Cortex of kidney (tissue), 1 donor: ENCODE measurements at places on chromosomes 3 and 15.

DNA sequence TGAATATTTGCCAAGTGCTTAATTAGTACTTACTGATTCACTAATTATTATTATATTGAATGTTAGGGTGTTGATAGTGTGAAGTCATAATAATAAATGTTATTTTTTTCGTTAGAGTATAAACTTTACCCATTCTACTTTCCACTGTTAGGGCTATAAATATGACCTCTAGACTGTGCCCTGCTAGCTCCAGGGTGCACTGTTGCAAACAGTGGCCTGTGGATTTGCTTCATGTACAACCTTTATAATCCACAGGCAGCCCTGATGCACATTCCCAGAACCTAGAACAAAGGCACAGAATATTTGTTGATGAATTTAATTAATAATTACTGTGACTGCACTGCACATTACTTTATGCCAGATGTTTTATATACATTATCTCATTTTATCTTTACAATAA is 28.8 kb upstream of the LEKR1 start:
- no peak for DNase-seq

- no peak for DNase-seq
Measured at GRCh38 chr15:93451265-93451664, 362.3 kb upstream of the RGMA start.

DNA sequence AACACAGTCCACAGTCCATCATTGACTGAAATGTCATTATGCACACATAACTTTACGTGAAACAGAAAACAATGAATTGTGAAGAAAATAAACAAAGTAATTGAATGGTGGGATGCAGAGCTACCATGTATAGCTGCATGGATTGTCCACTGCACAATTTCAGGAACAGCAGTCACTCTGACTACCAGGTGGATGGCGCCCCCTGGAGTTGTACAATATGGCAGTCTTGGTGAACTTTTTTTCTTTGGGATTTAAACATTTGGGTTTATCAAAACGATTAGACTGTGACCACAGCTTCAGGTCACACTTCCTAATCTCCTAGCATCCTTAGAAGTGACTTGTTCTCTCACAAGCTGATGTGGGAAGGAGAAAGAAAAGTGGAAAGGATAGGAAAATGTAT is 48.9 kb upstream of the TCF12 start:
- DNase-seq, result no peak

DNA sequence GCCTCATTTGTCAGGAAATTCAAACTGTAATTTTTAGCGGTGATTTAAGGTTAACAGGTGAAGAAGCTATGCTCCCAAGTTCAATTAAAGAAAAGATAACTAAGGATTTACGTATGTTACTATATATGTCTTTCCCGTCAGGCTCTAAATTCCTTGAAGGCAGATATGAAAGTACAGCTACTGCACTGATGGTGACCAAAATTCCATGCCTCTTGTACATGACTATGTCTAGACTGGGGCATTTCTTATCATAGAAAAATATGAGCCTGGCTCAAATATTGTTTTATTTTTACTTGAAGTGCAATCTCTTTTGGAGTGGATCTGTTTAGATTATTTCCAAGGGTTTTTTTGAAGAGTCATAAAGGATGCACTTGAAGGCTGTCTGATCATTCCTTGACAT is 647.1 kb upstream of the KCNMB2 start:
- no peak for DNase-seq

GRCh38 chr15:57720867-57721266 is 14.4 kb downstream of the POLR2M start:
- DNase-seq, result no peak

- no peak for DNase-seq
Measured at GRCh38 chr15:50823281-50823680, 57.8 kb upstream of the SPPL2A start.

DNA sequence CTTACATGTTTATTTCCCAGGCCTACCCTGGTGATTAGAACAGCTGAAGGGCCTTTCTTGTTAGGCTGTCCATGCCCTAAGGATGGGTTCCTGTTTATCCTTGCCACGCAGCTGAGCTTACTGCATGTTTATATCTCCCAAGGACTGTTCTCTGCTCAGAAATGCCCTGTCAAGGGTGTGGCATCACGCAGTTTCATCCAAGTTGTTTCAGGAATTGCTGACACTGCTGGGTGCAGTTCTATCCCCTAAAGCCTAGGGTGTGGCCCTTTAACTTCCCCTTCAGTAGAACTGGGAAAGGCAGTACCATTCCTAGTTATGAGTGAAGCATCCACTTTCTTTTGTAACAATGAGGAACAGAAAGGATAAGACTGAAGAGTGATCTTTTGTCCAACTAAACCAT is 5.0 kb downstream of the ELL3 start:
- no peak for DNase-seq

- DNase-seq, result no peak
Measured at GRCh38 chr15:36883713-36884517, 216.4 kb downstream of the MEIS2 start.

- DNase-seq, result no peak
Measured at GRCh38 chr3:171240504-171240835, 213.9 kb upstream of the SLC2A2 start.

- DNase-seq, result no peak
Measured at GRCh38 chr3:123833398-123833785, 50.7 kb downstream of the MYLK start.
